Skeletal muscle cell (primary cell): ENCODE measurements at places on chromosomes 1 and 21.

DNA sequence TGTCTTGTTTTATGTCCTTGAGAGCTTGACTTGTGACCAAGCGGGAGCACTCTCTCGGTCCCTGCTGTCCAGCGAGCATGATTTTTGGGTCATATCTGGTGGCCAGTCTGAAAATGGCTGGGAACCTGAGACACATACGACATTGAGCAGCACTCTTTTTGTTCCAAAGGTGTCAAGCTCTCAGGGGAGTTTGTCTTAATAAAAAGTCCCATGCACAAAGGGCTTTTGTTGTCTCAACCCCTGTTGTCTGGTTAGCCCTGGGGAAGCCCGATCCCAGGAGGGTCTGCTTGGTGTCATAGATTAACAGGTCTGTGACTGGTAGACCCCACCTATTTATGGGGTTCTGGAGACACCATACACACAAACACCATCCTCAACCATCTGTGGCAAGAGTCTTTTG lies 57.8 kb upstream of the KLHDC7A start:
- DNase-seq, result no peak

GRCh38 chr1:39973503-39974135 lies 18.7 kb downstream of the MFSD2A start:
- no peak for DNase-seq

DNA sequence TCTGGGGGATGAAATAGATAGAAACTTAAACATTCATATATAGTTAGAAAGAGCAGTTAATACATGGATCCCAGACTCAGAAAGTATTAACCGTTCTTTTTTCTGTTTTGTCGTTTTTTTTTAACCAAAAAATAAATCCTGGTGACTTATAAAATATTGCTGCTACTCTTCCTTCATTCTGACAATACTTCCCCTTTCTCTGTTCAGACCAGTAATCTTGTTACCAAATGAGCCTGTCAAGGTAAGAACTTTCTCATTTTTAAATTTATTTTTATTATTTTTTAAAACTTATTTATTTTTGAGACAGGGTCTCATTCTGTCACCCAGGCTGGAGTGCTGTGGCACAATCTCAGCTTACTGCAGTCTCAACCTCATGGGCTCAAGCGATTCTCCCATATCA lies 13.7 kb downstream of the PTPN22 start:
- no peak for DNase-seq

DNA sequence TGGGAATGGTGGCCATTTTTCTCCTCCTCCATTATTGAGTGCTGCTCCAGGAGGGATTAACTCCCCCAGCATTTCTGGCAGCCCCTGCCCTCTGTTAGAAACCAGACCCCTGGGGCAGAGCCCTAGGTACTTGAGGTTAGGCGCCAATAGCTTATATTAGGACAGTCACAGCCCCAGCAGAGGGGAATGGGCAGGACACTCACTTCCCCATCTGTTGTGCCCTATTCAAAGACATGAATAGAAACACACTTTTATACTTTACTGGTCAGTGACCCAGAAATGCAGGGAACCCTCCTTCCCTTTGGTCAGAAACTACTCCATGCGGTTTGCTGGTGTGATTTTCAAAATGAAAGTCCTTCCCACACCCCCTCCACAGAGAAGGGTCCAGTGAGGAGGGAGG lies 267.7 kb downstream of the PTBP2 start:
- no peak for DNase-seq

GRCh38 chr1:165988275-165988674 lies 160.9 kb downstream of the UCK2 start:
- no peak for DNase-seq

DNA sequence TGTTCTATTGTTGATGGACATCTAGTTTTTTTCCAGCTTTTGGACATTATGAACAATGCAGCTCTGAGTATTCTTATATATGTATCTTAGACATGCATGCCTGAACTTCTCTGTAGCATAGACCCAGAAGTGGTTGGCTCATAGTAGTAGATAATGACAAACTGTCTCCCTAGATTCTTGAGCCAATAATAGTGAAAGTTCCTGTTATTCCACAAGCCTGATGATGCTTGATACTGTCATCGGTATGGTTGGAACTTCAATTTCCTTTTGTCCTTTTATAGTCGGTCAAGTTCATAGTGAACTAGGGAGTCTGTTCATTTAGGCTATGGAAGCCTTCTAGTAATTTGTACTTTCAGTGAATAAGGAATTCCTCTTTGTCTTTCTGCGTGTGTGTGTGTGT lies 56.8 kb downstream of the MTR start:
- DNase-seq, result no peak

GRCh38 chr1:84492726-84493125 lies 13.5 kb upstream of the SPATA1 start:
- no peak for DNase-seq

DNA sequence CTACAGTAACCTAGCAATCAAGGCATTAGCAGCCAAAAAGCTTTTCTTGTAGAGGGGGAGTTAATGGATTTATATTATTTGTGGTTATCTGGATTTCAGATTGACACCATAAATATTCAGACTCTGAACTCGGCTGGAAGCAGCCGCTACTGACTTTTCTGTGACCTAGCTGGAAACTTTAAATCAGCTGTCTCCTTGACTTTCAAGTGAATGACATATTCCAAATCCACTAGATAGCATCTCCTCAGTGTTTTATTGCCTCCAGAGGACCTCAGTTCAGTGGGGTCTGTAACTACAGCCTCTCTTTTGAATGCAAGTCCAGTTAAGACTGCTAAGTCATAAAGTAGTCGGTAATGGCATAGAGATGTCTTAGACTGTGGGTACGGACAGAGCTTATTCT lies 448.5 kb downstream of the NUF2 start:
- no peak for DNase-seq

GRCh38 chr1:39422614-39423013 lies 68.8 kb upstream of the BMP8A start:
- DNase-seq, result no peak

- DNase-seq, result no peak
These were observed 56.2 kb upstream of the GNG12 start for GRCh38 chr1:67889466-67889865.

DNA sequence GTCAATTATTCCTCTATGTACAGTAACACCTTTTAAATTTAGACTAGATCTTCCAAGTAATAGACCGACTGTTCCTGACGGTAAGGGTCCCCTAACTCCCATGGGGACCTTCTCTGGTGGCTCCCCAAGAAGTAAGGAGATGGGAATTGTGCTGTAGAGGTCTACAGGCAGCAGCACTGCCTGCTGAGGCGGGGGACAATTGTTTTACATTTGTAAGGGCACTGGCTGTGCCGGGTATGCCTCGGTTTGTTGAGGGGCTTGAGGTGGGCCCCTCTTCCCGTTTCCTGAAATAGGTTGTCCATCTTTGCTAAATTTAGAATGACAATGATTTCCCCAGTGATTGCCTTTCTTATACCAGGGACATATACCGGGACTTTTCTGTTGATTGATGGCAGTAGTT lies 13.1 kb upstream of the L1TD1 start:
- DNase-seq, result no peak

DNA sequence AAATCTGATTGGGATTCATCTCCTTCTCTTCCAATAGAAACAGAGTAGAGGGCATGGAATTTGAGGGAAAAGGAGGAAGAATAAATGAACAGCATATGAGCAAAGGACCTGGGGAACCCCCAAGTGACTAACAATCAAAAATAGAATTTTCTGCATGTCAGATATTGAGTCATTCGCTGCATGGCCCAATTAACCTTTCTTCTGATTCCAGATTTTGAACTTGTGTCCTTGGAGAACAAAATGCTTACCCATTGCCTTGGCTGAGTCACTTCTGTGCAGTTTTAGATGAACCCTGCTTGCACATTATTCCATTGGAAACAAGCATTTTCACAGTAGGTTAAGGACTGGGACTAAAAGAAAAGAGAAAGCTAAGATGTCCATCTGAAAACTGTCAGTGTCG lies 390.5 kb downstream of the ST6GALNAC3 start:
- DNase-seq, result no peak

DNA sequence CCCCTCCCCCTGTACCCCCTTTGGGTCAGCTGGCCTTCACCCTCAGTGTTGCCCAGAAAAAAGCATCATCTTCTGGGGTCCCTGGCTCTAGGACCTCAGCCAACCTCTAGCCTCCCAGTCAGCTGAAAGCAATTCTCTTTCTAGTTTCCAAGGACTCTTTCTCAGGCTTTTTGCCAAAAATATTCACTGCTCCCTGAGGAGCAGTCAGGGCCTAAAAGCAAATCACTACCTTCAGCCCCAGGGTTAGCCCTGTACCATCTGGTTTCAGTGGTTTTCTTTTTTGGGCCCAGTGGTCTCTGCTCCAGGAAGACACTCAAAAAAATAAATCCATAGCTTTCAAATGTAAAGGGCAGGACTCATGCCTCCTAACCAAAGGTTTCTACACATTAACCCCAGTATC lies 3.1 kb upstream of the LMOD1 start:
- DNase-seq, result no peak

DNA sequence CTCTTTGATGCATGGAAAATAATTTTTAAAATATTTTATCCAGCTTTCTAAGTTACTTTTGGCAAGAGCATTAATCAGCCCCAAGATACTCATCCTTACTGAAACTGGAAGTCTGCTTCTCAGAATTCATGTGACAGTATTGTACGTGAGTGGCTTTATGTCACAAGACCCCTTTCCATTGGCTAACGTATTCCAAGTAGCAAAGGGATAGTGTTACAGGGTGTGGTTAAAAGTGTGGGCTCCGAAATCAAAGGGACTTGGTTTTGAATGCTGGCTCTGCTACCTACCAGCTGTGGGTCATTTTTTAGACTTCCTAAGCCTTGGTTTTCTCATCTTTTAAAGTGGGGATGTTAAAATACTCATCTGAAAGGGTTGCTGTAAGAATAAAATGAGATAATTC lies 91.7 kb downstream of the RHOU start:
- no peak for DNase-seq
